Activated CD4-positive, alpha-beta T cell treated with anti-CD3 and anti-CD28 coated beads, Interleukin-2, amount 50 U/mL, for 24 hours (primary cell): ENCODE measurements at places on chromosomes 2 and 18.

GRCh38 chr2:235765181-235765820 is 271.5 kb downstream of the AGAP1 start:
- DNase-seq: no peak

DNA sequence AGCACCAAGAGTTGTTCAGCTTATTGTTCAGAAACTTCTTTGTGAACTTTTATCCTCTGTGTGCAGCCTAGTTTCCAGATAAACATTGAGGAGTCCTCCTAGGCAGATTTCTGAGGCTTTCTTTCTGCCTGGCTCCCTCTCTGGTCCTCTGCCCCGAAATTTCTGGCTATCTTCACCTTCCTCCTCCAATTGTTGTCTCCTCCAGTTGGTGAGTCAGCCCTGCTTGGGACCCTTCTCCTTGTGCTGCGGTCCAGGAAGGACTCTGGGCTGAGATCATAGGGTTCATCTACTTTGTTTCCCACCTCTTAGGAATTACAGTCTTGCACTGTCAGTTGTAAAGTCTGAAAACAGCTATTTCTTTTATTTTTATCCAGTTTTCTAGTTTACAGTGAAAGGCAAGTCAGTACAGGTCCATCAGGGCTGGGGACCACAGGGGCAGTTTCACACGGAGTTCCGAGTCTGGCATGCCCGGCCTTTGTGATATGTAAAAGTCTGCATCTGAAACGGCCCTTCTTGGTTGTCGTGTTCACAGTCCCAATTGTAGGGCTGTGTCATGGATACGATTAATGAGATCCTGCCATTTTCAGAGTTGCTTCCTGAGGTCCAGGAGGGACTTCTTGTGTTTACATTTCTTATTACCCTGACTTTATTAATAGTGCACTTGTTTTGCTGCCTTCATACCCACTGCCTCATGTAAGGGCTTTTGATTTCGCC is 100.8 kb downstream of the SMC6 start:
- no peak for DNase-seq

- DNase-seq: no peak
Measured at GRCh38 chr2:11778416-11778815, 32.0 kb downstream of the LPIN1 start.

DNA sequence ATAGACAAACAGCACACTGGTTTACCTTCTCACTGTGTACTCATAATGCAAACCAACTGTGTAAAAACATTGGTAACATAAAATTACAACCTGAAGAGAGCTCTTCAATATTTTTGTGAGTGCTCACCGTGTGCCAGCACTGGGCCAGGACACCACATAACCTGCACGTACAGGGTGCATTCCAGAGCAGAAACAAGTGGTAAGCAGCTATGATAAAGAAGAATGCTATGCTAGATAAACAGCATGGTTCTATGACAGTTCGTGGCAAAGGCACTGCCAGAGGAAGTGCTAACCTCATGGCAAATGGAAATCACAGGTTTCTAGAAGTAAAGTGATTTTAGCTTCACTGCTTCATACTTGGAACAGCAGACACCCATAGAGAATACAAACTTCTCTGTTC is 343.5 kb downstream of the MTX2 start:
- DNase-seq: no peak

DNA sequence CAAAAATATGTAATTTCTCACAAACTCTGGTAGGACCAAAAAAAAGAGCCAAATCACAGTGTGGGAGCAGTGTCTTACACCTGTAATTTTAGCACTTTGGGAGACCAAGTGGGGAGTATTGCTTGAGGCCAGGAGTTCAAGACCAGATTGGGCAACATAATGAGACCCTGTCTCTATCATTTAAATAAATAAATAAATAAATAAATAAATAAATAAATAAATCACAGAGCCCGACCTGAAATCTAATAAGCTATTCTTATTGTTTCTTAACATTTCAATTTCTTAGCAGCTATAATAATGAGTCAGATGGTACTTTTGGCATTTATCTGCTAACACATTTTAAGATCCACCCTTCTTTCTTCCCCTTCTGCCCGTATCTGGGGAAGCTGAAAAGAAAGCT is 1229.6 kb downstream of the SUCLG1 start:
- DNase-seq: no peak

DNA sequence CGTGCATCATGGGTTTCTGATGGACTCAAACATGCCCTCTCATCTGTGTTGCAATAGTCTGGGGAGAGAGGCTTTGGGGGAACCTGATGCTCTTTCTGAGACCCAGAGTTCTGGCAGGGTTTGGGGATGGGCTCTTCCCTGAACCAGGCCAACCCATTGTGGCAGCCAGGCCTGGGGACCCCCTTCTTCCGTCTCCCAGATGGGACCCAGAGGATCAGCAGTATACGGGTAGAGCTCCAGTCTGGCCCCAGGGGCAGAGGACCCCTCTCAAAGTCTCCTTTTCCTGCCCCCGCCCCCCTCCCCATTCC is 333.7 kb downstream of the DYSF start:
- DNase-seq: no peak

- no peak for DNase-seq
Measured at GRCh38 chr2:118832791-118833715, 14.4 kb downstream of the EN1 start.

DNA sequence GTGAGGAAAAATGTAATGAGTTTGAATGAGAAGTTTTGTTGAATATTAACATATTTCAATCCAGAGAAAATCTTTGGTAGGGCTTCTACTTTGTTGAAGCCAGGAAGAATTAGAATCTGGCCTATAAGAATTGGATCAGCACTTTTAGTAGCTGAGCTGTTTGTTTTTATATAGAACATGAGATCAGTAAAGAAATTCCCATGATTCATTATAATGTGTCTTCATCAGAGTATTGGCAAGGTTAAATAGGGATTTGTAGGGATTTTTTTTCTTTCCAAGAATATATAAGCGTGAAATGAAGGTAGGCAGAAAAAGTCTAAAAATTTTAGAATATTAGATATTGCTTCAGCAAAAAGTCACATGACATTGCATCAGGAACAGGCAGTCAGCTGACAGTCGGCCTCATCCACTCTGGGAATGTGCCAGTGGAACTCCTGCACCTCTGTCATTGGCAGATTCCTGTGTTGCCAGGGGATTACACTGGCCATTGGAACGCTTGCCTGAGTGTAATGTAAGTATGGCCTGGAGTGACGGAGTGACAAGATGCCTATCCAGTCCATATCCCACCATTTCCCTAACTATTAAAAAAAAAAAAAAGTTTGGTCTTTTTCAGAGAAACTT is 60.6 kb downstream of the SERTAD2 start:
- no peak for DNase-seq

- no peak for DNase-seq
Measured at GRCh38 chr2:56713161-56713676, 529.4 kb downstream of the CCDC85A start.

DNA sequence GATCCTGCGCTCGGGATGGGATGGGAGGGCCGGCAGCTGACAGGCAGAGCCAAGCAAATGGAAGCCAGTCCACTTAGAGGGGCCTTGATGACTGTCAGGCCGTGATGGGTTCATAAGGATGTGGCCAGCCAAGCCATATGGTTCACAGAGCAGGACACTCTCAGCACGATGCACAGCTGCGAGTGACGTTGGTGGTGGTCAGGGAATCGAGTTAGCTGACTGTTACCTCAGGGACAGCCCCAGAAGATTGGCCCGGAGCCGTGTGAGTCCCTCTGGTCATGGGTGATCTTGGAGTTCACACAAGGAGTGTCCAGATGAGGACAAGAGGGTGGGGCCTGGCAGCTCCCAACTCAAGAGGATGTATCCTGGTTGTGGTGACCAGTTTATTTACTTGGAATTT is 70.2 kb downstream of the TPGS2 start:
- no peak for DNase-seq

- DNase-seq: no peak
Measured at GRCh38 chr2:16031848-16032159, 91.5 kb downstream of the MYCN start.

DNA sequence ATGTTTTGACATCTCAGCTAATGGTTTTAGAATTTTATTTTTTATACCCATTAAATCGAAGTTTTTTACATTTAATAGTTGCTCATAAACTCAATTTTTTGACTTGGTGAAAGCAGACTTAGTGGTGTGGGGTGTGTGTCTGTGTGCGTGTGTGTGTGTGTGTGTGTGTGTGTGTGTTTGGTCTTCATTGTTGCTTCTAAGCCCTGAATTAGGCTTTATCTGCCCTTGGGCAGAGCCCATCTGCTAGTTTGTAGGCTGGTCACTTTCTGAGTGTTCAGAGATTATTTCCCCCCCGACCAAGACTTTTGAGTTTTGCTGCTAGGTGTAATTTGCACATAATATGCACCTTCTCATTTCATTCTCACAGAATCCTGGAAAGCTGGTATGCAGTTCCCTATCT is 14.3 kb downstream of the PAX3 start:
- DNase-seq: no peak

- no peak for DNase-seq
Measured at GRCh38 chr18:32707586-32707985, 65.2 kb downstream of the KLHL14 start.

- no peak for DNase-seq
Measured at GRCh38 chr2:109722026-109722425, 72.1 kb upstream of the RGPD5 start.

DNA sequence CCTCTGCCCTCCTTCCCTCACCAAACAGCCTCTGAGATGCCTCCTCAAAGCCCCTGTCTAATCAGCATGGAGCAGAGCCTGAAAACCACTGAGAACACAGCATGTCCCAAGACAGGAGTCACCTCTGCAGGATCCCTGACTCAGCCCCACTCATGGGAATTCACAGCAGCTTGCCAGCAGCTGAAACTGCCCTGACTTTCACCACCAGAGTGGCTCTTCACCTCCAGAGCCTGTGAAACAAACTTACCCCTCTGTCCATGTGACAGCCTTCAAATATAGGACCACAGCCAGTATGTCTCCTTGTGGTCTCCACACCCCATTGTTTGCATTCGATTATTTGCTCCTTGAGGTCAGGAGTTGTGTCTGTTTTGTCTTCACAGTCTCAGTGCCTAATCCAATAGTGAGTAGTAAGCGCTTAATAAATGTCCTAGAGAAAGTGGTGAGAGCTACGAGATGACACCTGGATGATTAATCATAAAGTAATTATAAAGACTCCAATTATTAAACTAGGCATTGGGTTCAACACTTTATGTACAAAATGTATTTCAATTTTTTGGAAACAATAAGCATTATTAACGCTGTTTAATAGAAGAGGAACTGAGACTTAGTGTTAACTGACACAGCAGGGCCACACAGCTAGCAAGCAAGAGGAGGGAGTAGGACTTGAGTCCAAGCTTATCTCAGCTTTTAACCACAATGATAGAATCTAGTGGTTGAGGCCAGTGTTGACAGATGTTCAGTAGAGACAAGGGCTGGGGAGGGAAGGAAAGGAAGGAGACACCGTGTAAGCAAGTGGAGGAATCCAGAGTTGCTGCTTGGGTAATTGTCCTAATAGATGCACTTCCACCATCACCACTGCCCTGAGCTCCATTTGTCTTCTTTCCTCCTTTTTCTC is 358.7 kb upstream of the TNP1 start:
- DNase-seq: no peak

GRCh38 chr2:20752293-20752692 is 70.6 kb downstream of the LDAH start:
- DNase-seq: no peak
